ENCODE measurements at places on chromosomes 13 and 19.

GRCh38 chr13:50419331-50419865, 404.2 kb downstream of the KCNRG start:
- DNase-seq: no peak

DNA sequence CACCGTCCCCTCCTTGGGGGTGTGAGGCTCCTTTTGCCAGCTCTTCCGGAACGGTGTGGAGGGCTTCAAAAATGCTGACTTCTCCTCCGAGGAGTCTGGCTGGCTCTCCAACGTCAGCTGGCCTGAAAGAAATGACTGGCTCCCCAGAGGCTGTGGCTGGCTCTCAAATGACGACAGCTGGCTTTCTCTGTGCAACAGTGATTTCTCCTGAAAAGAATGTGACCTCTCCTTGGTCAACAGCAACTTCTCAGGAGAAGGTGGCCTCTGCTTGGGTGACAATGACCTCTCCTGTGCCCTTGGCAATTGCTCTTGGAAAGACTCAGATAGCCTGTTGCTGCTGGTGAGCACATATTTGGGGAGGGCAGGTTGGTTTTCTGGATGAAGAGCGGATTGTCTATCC, 29.2 kb downstream of the ONECUT3 start:
- no peak for DNase-seq

DNA sequence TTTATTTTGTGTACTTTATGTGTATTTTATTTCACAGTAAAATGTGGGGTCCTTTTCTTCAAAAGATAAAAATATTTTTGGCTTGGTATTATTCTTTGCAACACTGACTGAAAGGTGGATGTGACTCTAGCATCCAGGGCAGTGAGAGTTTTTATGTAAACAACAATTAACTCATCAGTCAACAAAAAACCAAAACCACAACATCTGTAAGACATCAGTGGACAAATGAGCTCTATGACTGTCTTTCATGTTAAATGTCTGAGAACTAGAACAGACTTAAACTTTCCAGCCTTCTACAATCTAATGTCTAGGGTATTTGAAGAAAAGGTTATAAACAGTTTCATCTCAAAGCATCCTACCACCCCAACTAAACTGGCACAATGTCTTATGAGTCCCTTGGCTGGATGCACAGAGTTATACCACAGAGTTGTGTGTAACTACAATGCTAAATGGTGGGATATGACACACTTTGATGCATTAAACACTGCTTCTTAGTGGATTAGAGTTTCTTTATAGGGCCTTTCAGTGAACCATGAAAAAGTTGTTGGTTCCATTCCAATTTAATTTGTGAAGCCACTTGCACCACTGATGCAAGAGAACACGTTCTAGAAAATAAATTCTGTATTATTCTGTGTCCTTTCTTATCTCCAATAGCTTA, 544.2 kb upstream of the KLF12 start:
- no peak for DNase-seq

DNA sequence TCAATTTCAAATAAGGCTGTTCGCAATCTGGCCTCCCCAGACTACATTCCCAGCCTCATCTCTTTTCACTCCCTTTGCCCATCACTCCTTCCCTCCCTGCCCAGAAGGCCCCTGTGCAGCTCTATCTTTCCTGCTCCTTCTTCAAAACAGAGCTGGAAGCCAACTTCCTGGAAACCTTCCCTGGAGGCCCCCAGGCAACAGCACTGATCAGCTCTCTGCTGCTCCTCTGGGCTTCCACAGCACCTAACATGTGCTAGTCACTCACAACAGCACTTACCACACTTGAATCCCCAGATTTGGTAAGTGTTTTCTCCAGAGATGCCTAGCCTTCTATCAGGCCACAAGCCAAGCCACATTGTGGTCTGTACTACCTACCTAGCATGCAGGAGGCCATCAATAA, 9.5 kb downstream of the SMAD9 start:
- DNase-seq: no peak

GRCh38 chr19:33124207-33125098, 7.5 kb upstream of the WDR88 start:
- DNase-seq: no peak

DNA sequence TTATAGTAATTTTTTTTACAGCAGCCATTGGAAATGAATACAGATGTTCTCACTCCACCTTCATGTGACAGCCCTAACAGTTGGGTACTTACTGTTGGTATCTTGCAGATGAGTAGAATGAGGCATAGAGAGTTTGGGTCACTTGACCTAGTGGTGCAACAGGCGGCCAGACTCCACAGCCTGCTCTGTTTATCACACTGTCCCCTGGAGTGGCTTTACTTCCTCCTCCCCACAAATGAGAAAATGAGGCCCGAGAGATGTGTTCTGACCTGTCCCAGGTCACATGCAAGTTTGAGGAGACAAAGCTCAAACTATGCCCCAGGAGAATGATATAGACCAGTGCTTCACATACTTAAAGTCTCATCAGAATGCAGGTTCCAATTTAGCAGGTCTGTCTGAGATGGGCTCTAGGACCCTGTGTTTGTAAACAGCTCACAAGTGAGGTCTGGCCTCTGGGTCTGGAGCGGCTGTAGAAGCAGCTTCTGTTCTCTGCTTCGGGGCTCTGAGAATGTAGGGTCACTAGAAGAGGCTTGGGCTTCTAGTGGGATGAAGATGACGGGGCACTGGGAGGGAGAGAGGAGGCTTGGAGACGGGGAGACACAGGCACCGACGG, 37.4 kb upstream of the RCBTB2 start:
- no peak for DNase-seq

- no peak for DNase-seq
Measured at GRCh38 chr13:100608906-100609305, 20.3 kb upstream of the GGACT start.

DNA sequence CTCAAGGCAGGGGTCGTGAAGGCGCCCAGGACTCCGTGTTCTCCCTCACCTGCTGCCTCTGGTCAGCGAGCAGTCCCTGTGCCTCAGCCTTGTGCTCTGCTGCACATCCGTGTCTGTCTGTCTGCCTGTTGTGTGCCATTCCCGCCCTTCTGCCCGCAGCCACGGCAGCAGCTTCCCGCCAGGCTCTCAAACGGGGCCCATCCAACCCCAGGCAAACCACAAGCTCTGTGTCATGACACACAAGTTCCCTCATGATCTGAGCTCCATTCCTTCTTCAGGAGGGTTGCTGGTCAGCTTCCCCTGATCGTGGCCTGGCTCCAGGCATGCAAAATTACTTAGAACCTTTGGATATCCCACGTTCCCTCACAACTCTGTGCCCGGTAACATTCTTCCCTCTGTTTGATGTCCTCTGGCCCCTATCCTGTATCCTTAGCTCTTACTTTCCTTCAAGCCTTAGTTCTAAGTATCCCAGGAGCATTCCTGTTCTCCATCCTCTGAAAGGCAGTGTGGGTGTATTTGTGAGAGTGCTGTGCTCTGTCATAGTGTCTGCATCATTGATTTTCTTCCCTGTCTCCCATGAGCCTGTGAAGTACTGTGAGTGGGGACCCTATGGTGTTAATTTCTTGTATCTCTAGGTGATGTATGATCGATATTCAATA, 3.2 kb downstream of the GPR183 start:
- no peak for DNase-seq

DNA sequence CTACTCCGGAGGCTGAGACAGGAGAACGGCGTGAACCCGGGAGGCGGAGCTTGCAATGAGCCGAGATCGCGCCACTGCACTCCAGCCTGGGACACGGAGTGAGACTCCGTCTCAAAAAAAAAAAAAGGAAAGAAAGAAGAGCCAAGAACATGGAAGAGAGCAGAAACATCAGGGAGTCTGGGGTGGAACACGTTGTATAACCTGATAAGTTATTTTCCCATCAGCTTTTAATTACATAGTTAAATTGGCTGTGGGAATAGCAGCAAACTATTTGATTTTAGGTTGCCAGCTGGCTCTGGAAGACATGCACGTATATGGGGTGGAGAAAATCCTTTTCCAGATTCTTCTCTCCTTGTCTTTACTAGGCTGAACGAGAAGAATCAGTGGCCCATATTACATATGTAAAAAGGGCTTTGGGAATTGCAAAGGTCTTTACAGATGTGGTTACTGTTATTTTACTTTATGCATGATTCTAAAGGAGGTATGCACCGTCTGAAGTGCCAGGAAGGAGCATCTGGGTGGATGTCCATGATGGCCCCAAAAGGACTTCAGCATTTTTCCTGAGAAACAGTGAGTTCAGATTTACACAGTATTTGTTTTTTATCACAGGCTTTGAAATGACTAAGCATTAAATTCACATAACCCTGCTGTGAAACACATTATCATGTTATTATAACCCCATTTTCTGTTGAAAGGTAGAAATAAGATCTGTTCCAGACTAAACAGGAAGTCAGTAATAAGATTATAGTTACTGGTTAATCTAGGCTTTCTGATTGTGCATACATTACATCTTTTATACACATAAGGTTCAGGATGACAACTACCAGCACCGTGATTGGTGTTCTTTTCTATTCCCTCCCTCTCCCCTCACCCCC, 4.6 kb upstream of the NAA16 start:
- DNase-seq: no peak

DNA sequence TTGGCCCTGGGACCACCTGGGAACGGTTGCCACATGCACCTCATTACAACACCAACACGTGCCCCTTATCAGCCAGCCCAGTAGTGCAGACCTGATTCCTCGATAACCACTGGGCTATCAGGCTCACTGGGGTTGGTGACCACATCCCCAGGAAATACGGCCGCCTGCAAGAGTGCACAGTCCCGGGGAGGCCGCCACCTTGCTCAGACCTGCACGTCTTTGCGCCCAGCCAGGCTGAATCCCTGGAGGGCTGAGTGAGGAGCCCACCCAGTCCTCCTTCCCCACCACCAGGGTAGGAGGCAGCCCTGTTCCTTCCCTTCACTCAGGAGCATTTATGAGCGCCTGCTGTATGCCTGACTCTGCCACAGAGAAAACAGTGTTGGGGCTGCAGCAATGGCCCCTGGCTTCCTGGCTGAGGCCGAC, 67.8 kb downstream of the CEBPG start:
- DNase-seq: no peak

GRCh38 chr13:36370108-36370429, 23.9 kb upstream of the SPART start:
- DNase-seq: no peak

GRCh38 chr13:79457948-79458347, 23.0 kb upstream of the NDFIP2 start:
- DNase-seq: no peak

DNA sequence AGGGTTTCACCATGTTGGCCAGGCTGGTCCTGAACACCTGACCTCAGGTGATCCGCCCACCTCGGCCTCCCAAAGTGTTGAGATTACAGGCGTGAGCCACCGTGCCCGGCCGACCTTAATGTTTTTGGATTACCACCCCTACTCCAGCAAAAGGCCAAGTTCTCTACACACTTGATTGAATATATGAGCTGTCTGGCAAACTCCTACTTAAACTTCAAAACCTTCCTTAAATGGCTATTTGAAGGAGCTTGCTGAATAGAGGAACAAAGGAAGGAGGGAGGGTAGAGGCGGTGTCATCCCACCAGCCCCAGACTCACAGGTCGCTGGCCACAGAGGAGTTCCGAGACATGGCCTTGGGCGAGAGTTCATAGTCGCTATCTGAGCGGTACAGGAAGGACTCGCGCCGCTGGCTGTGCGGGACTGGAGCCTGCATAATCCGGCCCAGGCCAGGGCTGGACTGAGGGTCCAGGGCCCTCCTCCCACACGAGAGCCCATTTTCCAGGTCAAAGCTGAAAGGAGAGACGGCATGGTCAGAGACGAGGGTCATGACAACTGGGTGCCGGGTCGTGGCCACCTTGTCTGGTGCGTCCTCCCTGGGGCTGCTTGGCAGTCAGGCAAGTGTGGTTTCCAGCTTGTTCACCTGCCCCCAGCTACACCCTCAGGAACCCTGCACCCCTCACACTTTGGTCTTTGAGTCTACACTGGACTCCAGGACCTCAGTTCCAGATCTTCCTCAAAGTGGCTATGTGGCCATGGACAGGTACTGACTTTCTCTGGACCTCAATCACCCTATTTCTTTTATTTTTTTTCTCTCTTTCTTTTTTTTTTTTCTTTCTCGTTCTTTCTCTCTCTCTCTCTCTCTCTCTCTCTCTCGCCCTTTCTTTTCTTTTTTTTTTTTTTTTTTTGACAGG, 4.2 kb downstream of the PDE4C start:
- DNase-seq: no peak

DNA sequence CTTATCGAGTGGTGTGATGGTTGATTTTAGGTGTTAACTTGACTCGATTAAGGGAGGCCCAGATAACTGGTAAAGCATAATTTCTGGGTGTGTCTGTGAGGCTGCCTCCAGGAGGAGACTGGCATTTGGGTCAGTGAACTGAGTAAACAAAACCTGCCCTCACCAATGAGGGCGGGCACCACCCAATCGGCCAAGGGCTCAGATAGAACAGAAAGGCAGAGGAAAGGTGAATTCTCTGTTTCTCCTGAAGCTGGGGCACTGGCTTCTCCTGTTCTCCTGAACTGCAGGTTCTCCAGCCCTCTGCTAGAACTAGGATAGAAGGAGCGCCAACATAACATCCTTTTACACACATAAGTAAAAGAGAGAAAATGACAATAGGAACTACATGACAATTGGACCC, 35.1 kb downstream of the ESD start:
- DNase-seq: no peak

GRCh38 chr19:11674067-11674492, 64.7 kb downstream of the ZNF823 start:
- no peak for DNase-seq

- peak; percentile 84 for DNase-seq
Measured at GRCh38 chr19:13847407-13848339, 29.3 kb upstream of the NANOS3 start.

GRCh38 chr19:12664406-12665280, 1.9 kb downstream of the MAN2B1 start:
- peak; percentile 42 for DNase-seq

- DNase-seq: no peak
Measured at GRCh38 chr19:55635856-55636440, 4.9 kb upstream of the ZNF580 start.

DNA sequence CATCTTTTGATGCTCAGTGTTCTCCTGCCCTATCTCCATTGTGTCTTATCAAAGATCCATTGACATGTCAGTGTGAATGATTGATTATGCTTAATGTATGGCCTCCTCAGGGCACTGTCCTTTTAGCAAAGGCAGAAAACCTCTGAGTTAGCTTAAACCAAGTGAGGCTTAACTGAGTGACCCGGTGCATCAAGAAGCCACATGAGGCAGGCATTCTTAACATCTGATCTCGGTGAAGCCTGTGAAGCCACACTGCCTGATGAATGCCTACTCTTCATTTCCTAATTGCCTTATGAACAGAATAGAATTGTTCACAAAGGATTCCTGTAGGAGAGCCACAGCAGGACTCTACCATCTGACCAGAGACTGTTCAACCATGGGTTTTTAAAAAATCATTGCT, 168.1 kb upstream of the SOX21 start:
- DNase-seq: no peak

- no peak for DNase-seq
Measured at GRCh38 chr13:20370815-20371421, 138.8 kb upstream of the GJB6 start.

- DNase-seq: no peak
Measured at GRCh38 chr13:82565201-82565600, 1317.1 kb downstream of the SLITRK1 start.

- peak; percentile 21 for DNase-seq
Measured at GRCh38 chr19:44003461-44004009, 778 bp downstream of the ZNF230 start.

- peak; percentile 27 for DNase-seq
Measured at GRCh38 chr19:7916103-7916954, 1.7 kb downstream of the TGFBR3L start.
